Gastroesophageal sphincter (tissue), 4 donors: ENCODE measurements at places on chromosomes 1 and 21.

DNA sequence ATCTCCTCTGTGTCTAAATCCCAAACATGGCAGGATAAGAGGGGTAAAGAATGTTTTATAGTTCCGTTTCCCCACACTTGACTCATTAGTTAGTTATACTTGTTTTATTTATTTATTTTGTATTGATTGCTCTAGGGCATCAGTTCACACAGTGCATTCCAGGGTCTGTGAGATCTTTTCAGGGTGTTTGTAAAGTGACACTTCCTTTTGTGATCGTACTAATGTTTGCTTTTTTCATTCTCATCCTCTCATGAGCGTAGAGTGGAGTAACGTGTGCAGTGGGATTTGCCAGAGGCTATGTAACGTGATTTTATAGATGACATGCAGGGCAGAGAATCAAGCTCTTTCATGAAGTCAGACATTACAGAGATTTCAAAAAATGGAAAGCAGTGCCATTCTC, 103.2 kb downstream of the SCCPDH start:
- ATAC-seq, result no peak

- no peak for ATAC-seq
Measured at GRCh38 chr1:95407131-95407885, 173.3 kb downstream of the RWDD3 start.

DNA sequence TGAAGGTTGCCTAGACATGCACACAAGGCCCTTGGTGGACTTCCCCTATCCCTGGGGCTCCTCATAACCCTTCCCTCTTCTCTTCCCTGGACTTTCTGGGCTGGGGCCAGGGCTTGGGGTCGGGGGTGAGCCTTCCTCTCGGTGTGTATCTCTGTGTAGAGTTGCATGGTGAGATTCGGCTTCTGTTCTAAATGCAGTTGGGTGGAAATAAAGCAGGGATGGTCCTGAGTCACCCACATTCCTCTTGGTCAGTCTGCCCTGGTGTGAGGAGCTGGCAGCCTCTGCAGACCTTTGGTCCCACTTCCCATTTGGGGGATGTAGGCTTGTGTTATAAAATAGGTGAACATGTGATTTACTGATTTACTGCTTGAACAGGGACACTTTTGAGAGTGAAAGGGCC, 38.0 kb downstream of the ADARB1 start:
- ATAC-seq, result no peak

- ATAC-seq, result no peak
Measured at GRCh38 chr1:168613038-168613451, 36.6 kb downstream of the XCL1 start.

- no peak for ATAC-seq
Measured at GRCh38 chr1:89739844-89740216, 81.0 kb upstream of the LRRC8D start.

GRCh38 chr1:107132195-107132594, 8.6 kb upstream of the NTNG1 start:
- no peak for ATAC-seq

DNA sequence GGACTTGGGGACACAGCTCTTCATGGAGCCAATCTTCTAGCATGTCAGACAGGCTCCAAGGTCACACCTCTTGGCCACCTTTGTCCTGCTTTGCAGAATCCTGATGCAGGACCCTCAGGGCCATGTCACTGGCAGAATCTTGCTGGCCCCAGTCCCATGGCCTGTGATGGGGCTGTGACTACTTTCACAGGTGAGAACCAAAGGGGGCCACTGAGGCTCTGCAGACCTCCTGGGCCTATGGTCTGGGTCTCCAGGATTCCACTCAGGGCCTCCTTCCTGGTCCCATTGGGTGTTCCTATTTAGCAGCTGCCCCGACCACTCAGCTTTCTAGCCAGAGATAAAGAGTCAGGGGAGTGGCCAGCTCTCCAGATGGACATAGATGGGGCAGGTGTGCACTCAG, 238.7 kb downstream of the MATN1 start:
- ATAC-seq, result no peak

GRCh38 chr21:33208534-33208933, 21.2 kb upstream of the IFNAR2 start:
- no peak for ATAC-seq

- no peak for ATAC-seq
Measured at GRCh38 chr1:65986146-65986545, 193.5 kb downstream of the PDE4B start.
